ENCODE measurements at places on chromosomes 7 and 10. TPM values are rescaled to one million over a fixed set of nuclear protein-coding genes. Genes with fewer than 3 reads are reported as not detected.

Gene SNCG
- total RNA-seq, result 3.9 TPM

Gene CCDC186
- total RNA-seq, result 6.7 TPM

Gene SPACDR
- 0.85 TPM for total RNA-seq

Gene RAB19
- not detected for total RNA-seq

Gene PAPSS2
- 16.6 TPM for total RNA-seq

Gene GAD2
- not detected for total RNA-seq

Gene UTF1
- not detected for total RNA-seq

Gene MCM10
- total RNA-seq, result 49.7 TPM

Gene PRPS1L1
- total RNA-seq, result not detected

Gene UNC5B
- total RNA-seq, result 1.7 TPM

Gene NOC3L
- total RNA-seq, result 49.1 TPM

Gene OPALIN
- total RNA-seq, result not detected

Gene MOGAT3
- total RNA-seq, result not detected

Gene TAS2R41
- total RNA-seq, result not detected

Gene ARHGAP22
- 68.7 TPM for total RNA-seq

Gene PON3
- total RNA-seq, result not detected

Gene TYW1
- total RNA-seq, result 13.2 TPM

Gene CDNF
- 0.77 TPM for total RNA-seq

Gene SUN3
- total RNA-seq, result not detected

Gene SPDYE5
- not detected for total RNA-seq

Gene GDF10
- total RNA-seq, result not detected

Gene CRTAC1
- not detected for total RNA-seq

Gene SVIL
- total RNA-seq, result 8.2 TPM

Gene ELAPOR2
- 7.7 TPM for total RNA-seq

Gene MYO3A
- total RNA-seq, result not detected

Gene C7orf33
- total RNA-seq, result not detected

Gene NKX1-2
- 0.05 TPM for total RNA-seq

Gene BLNK
- total RNA-seq, result not detected

Gene FKBP6
- total RNA-seq, result not detected

Gene AMPH
- 1.3 TPM for total RNA-seq

Gene TBXAS1
- 13.5 TPM for total RNA-seq

Gene TFR2
- total RNA-seq, result not detected
